ENCODE measurements at places on chromosomes 3 and 15.

- DNase-seq: no peak
Observed at GRCh38 chr15:49881866-49882265, 237.2 kb downstream of the ATP8B4 start.

- no peak for DNase-seq
Observed at GRCh38 chr3:128282380-128283196, 129.3 kb downstream of the EEFSEC start.

GRCh38 chr3:10780243-10780642 is 35.8 kb upstream of the SLC6A11 start:
- no peak for DNase-seq

- no peak for DNase-seq
Observed at GRCh38 chr3:18937574-18937973, 210.7 kb upstream of the KCNH8 start.

- no peak for DNase-seq
Observed at GRCh38 chr15:48040166-48040817, 80.5 kb upstream of the SLC24A5 start.

- DNase-seq: no peak
Observed at GRCh38 chr3:58899159-58899952, 150.5 kb downstream of the CFAP20DC start.

DNA sequence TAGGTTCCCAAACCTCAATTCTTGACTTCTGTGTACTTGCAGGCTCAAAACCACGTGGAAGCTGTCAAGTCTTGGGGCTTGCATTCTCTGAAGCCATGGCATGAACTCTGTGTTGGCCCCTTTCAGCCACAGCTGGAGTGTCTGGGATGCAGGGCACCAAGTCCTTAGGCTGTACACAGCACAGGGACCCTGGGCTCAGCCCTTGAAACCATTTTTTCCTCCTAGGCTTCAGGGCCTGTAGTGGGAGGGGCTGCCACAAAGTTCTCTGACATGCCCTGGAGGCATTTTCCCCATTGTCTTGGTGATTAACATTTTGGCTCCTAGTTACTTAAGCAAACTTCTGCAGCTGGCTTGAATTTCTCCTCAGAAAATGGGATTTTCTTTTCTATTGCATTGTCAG is 135.4 kb downstream of the ATG7 start:
- no peak for DNase-seq

DNA sequence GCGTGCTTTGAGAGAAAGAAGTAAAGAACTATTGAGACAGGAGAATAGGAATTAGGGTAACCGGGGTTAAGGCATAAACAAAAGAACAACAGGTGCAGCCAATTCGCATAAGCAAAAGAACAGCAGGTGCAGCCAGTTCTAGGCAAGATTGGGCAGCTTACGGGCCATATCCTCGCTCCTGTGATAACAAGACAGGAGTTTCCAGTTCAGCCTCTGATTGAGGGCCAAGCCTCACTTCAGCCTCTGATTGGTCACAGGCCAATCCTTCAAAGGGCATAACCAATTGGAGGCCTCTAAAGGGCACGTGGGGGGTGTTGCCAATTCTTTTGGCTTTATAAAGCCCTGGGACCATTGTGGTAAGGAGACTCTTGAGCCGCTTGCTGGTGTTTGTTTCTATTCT is 143.5 kb downstream of the GADL1 start:
- no peak for DNase-seq

DNA sequence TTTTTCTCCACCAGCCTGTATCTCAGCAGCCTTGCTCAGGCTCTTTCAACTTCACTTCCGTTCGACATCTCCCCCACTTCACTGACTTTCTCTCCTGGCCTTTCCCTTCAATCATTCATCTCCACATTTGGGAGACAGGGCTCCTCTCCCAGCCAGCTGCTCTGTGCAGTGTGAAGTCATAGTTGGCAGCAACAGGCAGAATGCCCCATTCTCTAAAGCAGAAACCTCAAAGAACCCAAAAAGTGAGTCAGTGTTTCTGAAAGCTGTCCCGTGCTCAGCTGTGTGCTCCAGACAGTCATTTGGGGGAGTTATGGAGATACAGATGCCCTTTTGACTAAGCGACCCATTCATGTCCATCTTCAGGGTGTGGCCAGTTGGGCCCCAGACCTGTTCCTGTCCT is 54.3 kb downstream of the NTRK3 start:
- DNase-seq: no peak

DNA sequence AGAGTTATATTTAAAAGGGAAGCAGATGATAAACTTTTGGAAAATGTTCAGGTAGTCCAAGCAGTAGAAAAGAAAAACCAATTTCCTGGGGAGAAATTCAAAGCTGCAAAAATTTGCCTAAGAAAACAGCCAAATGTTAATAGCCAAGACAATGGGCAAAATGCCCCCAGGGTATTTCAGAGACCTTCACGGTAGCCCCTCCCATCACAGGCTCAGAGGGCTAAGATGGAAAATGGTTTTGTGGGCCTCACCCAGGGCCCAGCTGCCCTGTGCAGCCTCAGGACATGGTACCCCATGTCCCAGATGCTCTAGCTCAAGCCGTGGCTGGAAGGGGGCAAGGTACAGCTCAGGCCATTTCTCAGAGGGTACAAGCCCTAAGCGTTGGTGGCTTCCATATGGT is 391.0 kb downstream of the ZIC4 start:
- DNase-seq: no peak

- DNase-seq: no peak
Observed at GRCh38 chr3:149224736-149225594, 3.3 kb upstream of the CP start.

DNA sequence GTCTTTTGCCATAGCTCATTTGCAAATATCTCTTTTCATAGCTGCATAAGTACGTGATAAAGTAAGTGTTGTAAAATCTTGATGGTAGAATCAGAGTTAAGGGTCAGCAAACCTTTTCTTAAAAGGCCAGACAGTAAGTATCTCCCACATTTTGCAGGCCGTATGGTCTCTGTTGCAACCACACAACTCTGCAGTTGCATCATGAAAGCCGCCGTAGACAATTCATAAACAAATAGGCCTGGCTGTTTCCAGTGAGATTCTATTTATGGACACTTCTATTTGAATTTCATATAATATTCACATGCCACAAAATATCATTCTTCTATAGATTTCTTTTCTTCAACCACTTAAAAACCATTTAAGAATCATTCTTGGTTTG is 248.5 kb downstream of the TLE3 start:
- DNase-seq: no peak

- DNase-seq: no peak
Observed at GRCh38 chr3:9339761-9340471, 22.9 kb upstream of the THUMPD3 start.

GRCh38 chr15:52505151-52505550 is 23.5 kb downstream of the MYO5A start:
- no peak for DNase-seq

GRCh38 chr3:27326202-27326601 is 43.0 kb downstream of the NEK10 start:
- no peak for DNase-seq

DNA sequence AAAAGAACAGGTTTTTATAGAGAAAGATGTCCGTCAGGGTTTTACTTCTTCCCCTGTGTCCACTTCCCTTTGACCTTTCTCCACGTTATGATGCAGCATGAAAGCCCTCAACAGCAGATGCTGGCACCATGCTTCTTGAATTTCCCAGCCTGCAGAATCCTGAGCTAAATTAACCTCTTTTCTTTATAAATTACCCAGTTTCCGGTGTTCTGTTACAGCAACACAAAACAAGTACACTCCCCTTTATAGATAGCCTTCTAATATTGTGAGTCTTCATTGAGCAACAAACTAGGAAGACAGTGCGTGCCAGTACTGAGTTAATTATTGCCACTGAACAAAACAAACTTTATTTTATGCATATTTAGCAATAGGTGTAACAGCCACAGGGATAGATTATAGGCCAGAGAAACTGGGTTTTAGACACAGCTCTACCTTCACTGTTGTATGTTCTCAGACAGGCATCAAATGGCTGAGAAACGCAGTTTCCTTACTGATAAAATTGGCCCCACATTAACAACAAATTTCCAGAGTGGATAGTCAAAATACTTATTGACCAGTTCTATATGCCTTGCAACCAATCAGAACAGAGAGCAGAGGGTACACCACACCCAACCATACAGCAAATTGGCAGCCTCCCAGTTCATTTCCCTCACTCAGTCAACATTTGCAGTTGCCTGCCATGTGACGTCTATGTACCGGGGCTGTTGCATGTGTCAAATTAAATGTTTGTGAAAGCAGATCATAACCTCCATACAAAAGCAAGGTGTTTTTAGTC is 14.4 kb upstream of the TBL1XR1 start:
- no peak for DNase-seq

GRCh38 chr3:120276767-120277166 is 8.3 kb downstream of the GPR156 start:
- DNase-seq: no peak

DNA sequence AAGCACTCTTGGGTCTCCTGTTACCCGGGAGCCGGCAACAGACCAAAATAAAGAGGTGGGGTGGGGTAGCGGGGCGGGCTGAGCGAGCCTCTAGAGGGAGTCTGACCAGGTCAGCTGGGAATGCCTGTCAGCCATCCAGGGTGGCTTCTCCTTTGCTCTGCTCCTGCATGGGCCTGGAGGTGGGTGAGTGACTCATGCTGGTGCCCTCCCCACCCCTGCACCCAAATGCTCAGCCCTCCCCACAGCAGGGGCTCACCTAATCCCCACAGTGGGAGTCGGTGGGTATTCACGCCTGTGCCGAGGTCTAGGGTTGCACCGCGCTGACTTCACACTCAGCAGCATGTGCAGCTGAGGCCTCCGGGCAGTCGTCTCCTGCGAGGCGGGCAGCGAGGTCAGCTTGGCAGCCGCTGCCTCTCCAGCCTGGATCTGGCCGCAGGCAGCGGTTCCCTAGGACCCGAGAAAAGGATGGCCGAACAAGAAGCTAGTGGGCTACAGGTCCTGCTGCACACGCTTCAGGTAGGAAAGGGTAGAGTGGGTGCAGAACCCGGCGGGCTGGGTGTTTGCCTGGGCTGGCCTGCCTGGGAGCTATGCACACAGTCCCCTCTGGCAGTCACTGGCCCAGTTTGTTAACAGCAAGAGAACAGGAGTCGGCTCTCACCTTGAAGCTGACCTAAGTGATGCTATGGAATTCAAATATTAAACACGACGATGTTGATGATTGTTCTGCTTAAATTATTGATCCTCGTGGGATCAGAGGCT is at the start of gene AGBL1:
TSS of gene AGBL1 (plus strand) at position 364 of the 759 bp plus-strand sequence.
- no peak for DNase-seq

DNA sequence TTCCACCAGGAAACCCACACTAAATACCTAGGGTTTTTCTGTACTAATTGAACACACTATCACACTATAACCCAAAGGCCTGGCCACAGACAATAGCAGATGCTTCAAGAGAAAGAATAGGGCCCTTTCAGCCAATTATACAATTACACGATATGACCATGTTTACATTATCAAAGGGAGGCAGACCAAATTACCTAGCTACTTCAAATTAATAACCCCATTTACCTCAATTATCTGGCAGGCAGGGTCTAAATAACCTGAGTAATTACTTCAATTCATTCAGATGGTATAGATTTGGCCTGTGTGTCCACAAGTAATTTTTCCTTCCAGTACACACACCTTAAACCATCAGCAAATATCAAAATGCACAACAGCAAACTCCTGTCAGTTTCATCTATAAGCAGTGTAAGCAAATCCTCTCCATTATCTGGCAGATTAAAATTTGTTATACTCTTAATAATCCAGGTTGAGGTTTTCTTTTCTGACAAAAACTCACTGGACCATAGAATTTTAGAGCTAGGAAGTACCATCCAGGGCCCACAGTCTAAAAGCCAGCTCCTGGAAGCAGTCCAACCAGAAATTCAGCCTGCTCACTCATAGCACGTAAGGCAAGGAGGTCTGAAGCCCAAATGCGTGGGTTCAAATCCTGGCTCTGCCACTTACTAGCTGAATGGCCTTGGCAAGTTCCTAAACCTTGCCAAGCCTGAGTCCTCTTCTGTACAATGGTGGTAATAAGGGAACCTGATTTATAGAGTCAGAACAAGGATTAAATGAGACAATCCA is 51.8 kb downstream of the RFTN1 start:
- DNase-seq: no peak

GRCh38 chr15:43232289-43232874 is 11.6 kb upstream of the EPB42 start:
- DNase-seq: no peak

DNA sequence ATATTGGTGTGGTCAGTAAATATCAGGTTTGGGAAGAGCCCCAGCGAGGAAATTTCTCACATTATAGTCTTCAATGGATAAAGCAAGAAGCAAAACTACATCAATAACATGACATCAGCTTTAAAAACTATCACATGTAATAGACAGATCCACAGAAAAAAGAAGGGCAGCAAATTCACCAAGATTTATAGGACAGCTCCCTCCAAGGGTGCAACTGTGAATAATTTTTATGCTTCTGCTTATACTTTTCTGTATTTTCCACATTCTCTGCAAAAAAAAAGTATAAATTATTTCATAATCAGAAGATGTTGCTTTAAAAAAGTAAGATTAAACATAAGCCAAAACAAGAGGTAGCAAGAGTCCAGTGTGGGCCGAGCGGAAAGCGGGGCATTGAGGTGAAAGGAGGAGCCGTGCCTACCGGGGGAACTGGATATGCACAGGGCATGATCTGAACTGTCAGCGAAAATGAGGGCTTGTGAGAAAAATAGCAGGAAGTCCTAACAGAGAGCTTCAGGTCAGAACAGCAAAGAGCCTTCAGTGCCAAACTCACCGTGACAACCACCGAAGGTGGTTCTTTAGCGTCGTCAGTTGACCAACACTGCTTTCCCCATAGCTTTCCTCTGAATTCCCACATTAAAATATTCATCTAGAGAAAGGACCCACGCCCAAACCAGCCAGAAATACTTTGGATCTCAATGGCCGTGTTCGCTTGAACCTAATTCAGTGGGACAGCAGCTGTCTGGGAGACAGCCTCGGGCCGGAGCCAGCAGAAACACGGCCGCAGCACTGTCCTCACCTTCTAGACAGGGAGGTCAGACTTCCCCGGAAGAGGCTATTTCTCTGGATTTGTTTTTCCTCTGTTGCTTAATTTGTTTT is 59.8 kb downstream of the FAM174B start:
- no peak for DNase-seq

DNA sequence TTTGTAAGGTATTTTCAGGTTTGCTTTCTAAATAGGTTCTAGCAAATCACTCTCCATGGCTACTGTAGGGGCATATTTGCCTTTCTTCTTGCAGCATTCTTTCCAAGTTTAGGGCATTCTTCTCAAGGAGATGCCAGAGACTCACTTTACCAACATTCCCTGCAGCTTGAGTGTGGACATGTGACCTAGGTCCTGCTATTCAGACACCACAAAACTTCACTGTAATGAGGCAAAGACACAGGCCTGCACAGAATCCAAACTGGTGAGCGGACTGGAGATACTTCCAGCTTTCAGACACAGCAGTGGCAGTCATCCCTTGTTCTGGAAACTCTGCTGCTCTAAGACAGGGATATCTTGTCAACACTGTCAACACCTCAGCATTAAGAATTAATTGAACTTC is 146.4 kb upstream of the PFN2 start:
- no peak for DNase-seq

- DNase-seq: no peak
Observed at GRCh38 chr3:112261742-112262141, 32.3 kb downstream of the SLC9C1 start.

DNA sequence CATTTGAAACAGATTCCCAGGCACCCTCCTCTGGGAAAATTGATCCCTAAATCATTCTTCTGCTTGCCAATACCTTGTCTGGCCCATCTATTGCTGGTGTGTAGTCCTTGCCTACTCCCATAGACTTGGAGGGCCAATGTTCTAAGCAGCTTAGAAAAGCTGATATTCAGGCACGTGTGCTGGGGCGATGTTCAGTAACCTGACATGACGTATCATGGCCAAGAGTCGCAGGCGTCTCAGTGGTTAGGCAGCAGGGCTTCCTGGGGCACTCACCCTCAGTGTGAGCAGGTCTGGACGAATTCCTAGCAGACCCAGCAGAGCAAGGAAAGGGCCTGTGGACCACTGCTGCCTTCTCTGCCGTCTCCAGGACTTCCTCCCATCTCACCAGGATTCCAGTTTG is 21.6 kb downstream of the EPHB1 start:
- DNase-seq: no peak
